ENCODE measurements at places on chromosomes 16 and 17.
A peak's percentile ranks its signal among the peaks of the same experiment; 100 is the strongest.

- H3K36me3 ChIP-seq = no peaks in the 10 kb centered on the region
- H3K4me3 ChIP-seq = no peak overlapping the region
- H3K27me3 ChIP-seq = no peaks in the 10 kb centered on the region
- H3K4me1 ChIP-seq = no peaks in the 10 kb centered on the region
- DNase-seq = no peak
Measured at GRCh38 chr16:78460428-78460827, 361.0 kb downstream of the WWOX start.

GRCh38 chr16:31301708-31302400, 42.1 kb downstream of the ITGAM start:
- H3K27ac ChIP-seq = no peak overlapping the region
- no peak for DNase-seq
- H3K4me1 ChIP-seq = peaks cover 11% of the 10 kb centered on the region
- peaks cover 9% of the 10 kb centered on the region for H3K36me3 ChIP-seq

- H3K27ac ChIP-seq = no peak overlapping the region
- H3K27me3 ChIP-seq = no peaks in the 10 kb centered on the region
- no peaks in the 10 kb centered on the region for H3K36me3 ChIP-seq
- no peak for DNase-seq
- H3K4me1 ChIP-seq = no peaks in the 10 kb centered on the region
Measured at GRCh38 chr16:83541231-83541630, 266.5 kb upstream of the HSBP1 start.

DNA sequence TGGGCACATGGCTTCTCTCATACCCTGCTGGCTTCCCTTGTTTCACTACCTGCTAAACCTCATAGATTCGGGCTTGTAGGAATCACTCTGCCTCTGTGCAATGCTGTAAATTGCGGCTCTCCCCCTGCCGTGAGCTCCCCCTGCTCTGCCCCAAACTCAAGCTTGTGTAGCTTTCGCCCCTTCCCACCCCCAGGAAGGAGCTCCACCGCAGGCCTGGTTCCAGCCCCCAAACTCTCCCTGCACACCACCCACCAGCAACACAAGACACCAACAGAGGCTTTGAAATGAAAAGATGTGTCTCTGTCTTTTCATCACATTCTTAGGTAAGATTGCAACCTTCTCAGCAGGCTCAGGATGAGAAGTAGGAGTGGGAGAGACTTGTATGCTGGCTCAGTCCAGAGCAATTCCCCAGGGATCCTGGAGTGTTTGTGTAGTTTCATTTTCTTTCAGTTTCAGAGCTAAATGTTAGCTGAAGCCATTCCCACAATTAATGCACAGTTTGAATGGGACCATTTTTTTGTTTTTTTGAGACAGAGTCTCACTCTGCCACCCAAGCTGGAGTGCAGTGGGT, 14.2 kb downstream of the CX3CL1 start:
- no peak overlapping the region for H3K27ac ChIP-seq
- H3K4me1 ChIP-seq = no peaks in the 10 kb centered on the region
- H3K36me3 ChIP-seq = no peaks in the 10 kb centered on the region
- no peak for DNase-seq
- H3K27me3 ChIP-seq = peaks cover 2% of the 10 kb centered on the region
- H3K4me3 ChIP-seq = no peak overlapping the region

DNA sequence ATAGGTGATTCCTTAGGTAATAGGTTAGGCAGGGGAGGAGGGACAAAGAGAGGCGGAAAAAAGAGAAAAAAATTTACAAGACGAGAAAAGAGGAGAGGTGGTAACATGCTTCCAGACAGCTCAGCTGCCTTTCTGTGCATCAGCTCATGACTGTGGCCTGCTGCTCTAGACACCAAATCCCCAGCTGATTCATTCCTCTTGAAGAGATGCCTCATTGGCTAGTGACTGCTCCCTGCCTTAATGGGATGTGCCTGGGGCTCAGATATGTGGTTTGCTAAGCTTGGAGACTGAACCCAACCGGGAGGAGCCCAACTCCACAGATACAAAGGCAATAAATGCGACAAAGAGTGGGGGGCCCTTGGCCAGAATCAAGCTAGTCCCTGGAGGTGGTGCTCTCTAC, 105.9 kb upstream of the FAM20A start:
- H3K4me1 ChIP-seq = no peaks in the 10 kb centered on the region
- DNase-seq = no peak
- no peaks in the 10 kb centered on the region for H3K36me3 ChIP-seq

- H3K27me3 ChIP-seq = peaks cover 60% of the 10 kb centered on the region
- DNase-seq = peak; percentile 27
- H3K4me1 ChIP-seq = peaks cover 2% of the 10 kb centered on the region
- no peaks in the 10 kb centered on the region for H3K36me3 ChIP-seq
Measured at GRCh38 chr17:46822388-46822921, 4.0 kb upstream of the WNT3 start.

- no peak overlapping the region for H3K4me3 ChIP-seq
- no peak for DNase-seq
- peak overlapping the region; percentile 28 for H3K27ac ChIP-seq
- H3K4me1 ChIP-seq = peaks cover 31% of the 10 kb centered on the region
- no peaks in the 10 kb centered on the region for H3K27me3 ChIP-seq
Measured at GRCh38 chr17:66460558-66460957, 158.1 kb downstream of the PRKCA start.

DNA sequence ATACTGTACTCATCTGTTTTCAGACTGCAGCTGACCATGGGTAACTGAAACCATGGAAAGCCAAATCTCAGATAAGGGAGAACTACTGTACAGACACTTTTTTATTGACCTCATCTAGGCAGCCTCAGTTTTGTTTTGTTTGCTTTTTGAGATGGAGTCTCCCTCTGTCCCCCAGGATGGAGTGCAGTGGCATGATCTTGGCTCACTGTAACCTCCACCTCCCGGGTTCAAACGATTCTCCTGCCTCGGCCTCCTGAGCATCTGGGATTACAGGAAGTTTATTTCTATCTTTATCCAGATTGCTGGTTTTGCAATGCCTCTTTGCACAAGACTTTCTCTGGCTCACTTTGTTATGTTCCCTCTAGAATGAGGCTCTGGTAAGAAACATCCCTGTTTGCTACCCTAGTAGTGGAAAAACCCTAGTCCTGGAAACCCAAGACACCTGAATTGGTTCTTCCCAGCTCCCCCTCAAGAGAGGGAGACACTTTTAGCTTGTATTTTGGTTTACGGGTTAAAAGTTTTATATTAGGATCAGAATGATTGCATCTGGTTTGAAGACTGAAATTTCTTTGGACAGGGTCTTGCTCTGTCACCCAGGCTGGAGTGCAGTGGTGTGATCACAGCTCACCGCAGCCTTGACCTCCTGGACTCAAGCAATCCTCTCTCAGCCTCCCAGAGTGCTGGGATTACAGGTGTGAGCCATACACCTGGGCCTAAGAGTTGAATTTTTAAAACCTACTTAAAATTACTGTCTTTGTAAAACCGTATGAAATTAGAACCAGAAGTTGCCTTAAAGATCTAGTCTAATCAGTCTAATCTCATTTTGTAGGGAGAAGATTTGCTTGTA, 38.9 kb downstream of the ZNF207 start:
- no peak overlapping the region for H3K27ac ChIP-seq
- no peak for DNase-seq
- no peaks in the 10 kb centered on the region for H3K27me3 ChIP-seq
- peaks cover 12% of the 10 kb centered on the region for H3K36me3 ChIP-seq
- H3K4me3 ChIP-seq = no peak overlapping the region
- H3K4me1 ChIP-seq = no peaks in the 10 kb centered on the region

DNA sequence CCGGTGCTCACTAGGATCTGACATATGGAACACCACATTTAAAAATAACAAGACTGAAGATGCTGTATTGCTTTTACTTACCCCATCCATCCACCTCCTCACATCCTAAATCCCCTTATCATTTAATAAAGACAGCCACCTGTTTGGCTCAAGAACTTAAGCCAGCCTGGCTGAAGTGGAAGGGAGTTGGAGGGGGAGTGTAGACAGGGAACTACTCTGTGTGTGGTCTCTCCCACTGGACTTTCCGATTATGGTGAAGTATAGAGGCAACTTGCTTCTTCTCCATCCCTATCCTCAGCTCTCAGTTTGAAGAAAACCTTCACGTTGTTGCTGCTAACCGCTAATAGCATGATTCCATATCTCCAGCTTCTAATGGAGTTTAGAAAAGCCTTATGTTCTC, 313.4 kb downstream of the CDH11 start:
- H3K27me3 ChIP-seq = no peaks in the 10 kb centered on the region
- H3K27ac ChIP-seq = no peak overlapping the region
- H3K36me3 ChIP-seq = no peaks in the 10 kb centered on the region
- H3K4me3 ChIP-seq = no peak overlapping the region
- DNase-seq = no peak

DNA sequence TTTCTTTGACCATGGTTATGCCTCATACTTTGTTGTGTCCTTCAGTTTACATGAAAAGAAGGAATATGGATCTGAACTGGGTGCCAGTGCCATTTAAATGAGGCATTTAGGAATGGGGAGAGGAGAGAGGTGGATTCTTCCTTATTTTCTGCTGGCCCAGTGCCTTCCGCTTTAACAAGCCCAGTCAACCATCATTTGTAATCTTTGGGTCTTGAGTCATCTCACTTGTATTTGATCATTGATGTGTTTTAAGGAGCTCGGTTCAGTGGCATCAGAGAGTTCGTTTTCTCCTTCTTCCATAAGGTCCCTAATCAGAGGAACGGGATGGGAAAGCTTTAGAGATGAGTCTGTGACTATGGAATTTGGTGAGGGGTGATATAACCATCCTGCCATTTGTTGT, 334.9 kb downstream of the WWOX start:
- no peak overlapping the region for H3K27ac ChIP-seq
- no peaks in the 10 kb centered on the region for H3K4me1 ChIP-seq
- no peaks in the 10 kb centered on the region for H3K36me3 ChIP-seq
- DNase-seq = no peak
- no peaks in the 10 kb centered on the region for H3K27me3 ChIP-seq

GRCh38 chr16:70577256-70577698, 53.7 kb downstream of the SF3B3 start:
- no peak overlapping the region for H3K4me3 ChIP-seq
- peaks cover 31% of the 10 kb centered on the region for H3K36me3 ChIP-seq
- no peaks in the 10 kb centered on the region for H3K27me3 ChIP-seq
- peaks cover 6% of the 10 kb centered on the region for H3K4me1 ChIP-seq
- DNase-seq = no peak

DNA sequence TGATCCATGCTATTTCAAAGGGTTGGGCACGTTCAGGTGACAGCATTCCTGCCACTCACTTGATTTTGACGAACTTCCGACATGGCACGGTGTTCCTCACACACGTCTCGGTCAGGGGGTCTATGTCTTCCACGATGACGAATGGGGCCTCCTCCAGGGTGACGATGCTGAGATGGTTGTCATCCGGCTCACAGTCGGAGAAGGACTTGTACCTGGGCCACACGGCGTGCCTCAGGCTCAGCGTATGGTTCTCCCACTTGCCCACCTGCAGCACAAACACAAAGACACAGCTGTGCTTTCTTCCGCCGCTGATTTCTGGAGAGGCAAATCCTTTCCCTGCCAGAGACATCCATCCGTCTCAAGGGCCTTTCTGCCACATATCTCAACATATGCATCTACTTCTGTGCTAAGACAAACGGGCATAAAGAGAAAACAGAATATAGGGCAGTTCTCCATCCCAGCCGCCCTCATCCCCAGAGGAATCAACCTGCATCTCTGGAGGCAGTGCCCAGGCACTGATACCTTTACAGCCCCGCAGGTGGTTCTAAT, 332.5 kb downstream of the GRIN2A start:
- H3K27me3 ChIP-seq = no peaks in the 10 kb centered on the region
- DNase-seq = no peak
- no peak overlapping the region for H3K4me3 ChIP-seq

GRCh38 chr17:78922816-78923498, 2.2 kb downstream of the TIMP2 start:
- H3K36me3 ChIP-seq = no peaks in the 10 kb centered on the region
- H3K27me3 ChIP-seq = peaks cover 29% of the 10 kb centered on the region
- DNase-seq = no peak
- no peak overlapping the region for H3K27ac ChIP-seq
- H3K4me3 ChIP-seq = peak overlapping the region; percentile 53
- H3K4me1 ChIP-seq = peaks cover 11% of the 10 kb centered on the region

GRCh38 chr17:43334738-43335402, 63.9 kb upstream of the ARL4D start:
- peaks cover 18% of the 10 kb centered on the region for H3K4me1 ChIP-seq
- H3K36me3 ChIP-seq = no peaks in the 10 kb centered on the region
- no peak overlapping the region for H3K27ac ChIP-seq
- H3K27me3 ChIP-seq = peaks cover 1% of the 10 kb centered on the region
- DNase-seq = no peak

DNA sequence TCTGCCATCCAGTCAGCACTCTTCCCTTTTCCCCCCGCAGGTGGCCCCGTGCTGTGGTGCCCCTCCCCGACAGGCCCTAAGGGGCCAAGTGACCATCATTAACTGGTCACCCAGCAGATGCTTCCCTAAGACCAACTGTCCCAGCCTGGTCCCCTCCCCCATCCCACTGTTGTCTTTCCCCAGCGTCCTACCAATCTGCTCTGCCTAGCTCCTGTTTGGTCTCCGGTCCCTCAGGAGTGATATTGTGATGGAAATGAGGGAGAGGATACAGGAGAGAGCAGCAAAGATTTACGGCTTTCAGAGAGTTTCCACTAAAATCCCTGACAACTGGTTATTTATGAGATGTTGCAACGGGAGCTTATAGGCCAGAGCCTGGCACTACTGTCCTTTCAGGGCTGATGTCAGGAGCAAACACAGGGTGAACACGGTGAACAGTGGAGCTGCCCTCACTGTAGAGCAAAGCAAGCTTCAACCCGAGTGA, 1.4 kb upstream of the TTLL6 start:
- no peaks in the 10 kb centered on the region for H3K36me3 ChIP-seq
- DNase-seq = no peak
- H3K27ac ChIP-seq = no peak overlapping the region

DNA sequence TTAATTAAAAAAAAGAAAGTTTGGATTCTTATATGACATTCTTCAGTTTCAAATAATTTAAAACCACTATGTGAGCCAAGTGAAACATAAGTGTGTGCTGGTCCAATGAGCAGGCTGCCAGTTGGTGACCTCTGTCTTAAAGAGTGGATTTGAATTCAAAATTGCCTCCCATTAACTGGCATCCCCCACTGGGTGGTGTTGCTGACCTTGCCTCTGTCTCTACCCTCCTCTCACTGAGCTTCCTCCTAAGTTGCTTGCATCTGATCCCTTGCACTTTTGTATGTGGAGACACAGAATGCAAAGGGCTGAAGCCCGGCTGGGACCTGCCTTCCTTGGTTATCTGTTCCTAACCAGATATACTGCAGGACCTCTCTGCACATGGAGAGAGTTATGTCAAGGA, 160.6 kb downstream of the CYLD start:
- no peaks in the 10 kb centered on the region for H3K4me1 ChIP-seq
- no peak overlapping the region for H3K27ac ChIP-seq
- DNase-seq = no peak
- no peaks in the 10 kb centered on the region for H3K36me3 ChIP-seq
- H3K4me3 ChIP-seq = no peak overlapping the region

- H3K27ac ChIP-seq = no peak overlapping the region
- no peaks in the 10 kb centered on the region for H3K4me1 ChIP-seq
- no peak for DNase-seq
- H3K4me3 ChIP-seq = no peak overlapping the region
Measured at GRCh38 chr17:235831-236640, 54.6 kb upstream of the DOC2B start.

GRCh38 chr16:19607616-19608280, 52.2 kb downstream of the VPS35L start:
- H3K4me3 ChIP-seq = no peak overlapping the region
- no peak overlapping the region for H3K27ac ChIP-seq
- DNase-seq = no peak

- H3K36me3 ChIP-seq = no peaks in the 10 kb centered on the region
- H3K4me3 ChIP-seq = peak overlapping the region; percentile 22
- no peak for DNase-seq
- H3K4me1 ChIP-seq = peaks cover 60% of the 10 kb centered on the region
- H3K27ac ChIP-seq = peak overlapping the region; percentile 87
Measured at GRCh38 chr17:68461122-68461539, 3.8 kb upstream of the WIPI1 start.

All from activated T-helper 2 cell treated with anti-CD3 and anti-CD28 coated beads, Interferon-gamma antibody, Interleukin-2, Interleukin-4, amounts not matched to agents 10 μg/mL and 5 μg/mL and 100 μg/mL, durations not matched to agents 14 hours and 24 hours and 36 hours (primary cell).